ENCODE measurements at places on chromosomes 6 and 20.
A peak's percentile ranks its signal among the peaks of the same experiment; 100 is the strongest.

GRCh38 chr20:3082306-3082951 lies 2.1 kb downstream of the AVP start:
- peaks cover 5% of the 10 kb centered on the region for H3K36me3 ChIP-seq
- H3K27me3 ChIP-seq, result peaks cover 79% of the 10 kb centered on the region
- no peak overlapping the region for H3K27ac ChIP-seq
- H3K4me1 ChIP-seq, result peaks cover 18% of the 10 kb centered on the region
- no peak for DNase-seq
- peak overlapping the region; percentile 62 for H3K4me3 ChIP-seq

GRCh38 chr6:126066053-126067048 lies 80.0 kb downstream of the TRMT11 start:
- H3K27me3 ChIP-seq, result no peaks in the 10 kb centered on the region
- no peaks in the 10 kb centered on the region for H3K36me3 ChIP-seq
- no peak overlapping the region for H3K27ac ChIP-seq
- no peaks in the 10 kb centered on the region for H3K4me1 ChIP-seq

- H3K4me3 ChIP-seq, result no peak overlapping the region
- no peaks in the 10 kb centered on the region for H3K36me3 ChIP-seq
- DNase-seq, result no peak
- H3K27ac ChIP-seq, result no peak overlapping the region
- no peaks in the 10 kb centered on the region for H3K4me1 ChIP-seq
- H3K27me3 ChIP-seq, result no peaks in the 10 kb centered on the region
Measured at GRCh38 chr6:91782802-91783201, 1195.9 kb upstream of the MAP3K7 start.

- no peak overlapping the region for H3K27ac ChIP-seq
- no peak overlapping the region for H3K4me3 ChIP-seq
- no peaks in the 10 kb centered on the region for H3K36me3 ChIP-seq
- peaks cover 9% of the 10 kb centered on the region for H3K27me3 ChIP-seq
Measured at GRCh38 chr6:148874698-148875293, 128.0 kb downstream of the UST start.

DNA sequence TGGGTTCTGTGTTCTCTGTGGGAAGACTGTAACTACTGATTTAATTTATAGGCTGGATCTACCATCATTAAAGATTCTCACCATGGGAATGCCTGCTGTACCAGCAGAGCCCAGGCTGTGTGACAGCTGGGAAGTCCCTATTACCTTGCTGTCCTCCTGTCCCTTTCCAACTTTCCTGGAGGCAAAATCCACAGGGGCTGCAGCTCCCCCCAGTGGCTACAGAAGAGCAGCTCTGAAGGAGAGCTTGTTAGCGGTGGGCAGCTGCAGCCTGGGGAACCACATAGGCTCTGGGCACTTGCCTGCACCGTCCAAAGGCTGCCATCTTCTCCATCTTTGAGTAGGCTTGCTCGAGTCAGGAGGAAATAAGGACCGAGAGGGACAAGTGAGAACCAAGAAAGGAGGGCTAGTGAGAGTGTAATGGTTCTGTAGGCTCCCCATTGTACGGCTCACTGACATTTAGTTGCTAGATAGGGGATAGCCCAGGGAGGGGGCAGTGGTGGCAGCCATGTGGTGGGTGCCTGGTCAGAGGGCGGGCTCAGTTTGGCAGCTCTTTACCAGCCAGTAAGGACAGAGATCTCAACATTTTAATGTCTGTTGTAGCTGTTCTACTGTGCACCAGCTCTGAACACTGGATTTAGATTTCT lies 155.1 kb upstream of the MLIP start:
- no peak overlapping the region for H3K4me3 ChIP-seq
- H3K4me1 ChIP-seq, result no peaks in the 10 kb centered on the region
- H3K36me3 ChIP-seq, result no peaks in the 10 kb centered on the region
- peaks cover 5% of the 10 kb centered on the region for H3K27me3 ChIP-seq
- no peak for DNase-seq

DNA sequence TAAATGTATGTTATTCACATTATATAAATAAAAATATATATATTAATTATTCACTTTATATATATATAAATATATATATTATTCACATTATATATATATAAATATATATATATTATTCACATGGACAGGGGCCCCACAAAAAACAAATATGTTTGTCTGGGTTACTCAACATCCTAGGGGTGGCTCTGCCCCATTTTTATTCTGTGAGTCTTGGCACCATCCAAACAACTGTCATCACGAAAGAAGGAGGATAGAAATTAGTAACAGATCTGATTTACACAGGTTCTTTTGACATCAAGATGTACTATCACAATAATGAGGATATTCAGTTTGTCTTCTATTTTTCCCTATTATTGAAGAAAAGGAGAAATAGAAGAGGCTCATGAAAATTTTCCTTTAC lies 187.3 kb downstream of the GPX5 start:
- DNase-seq, result no peak
- peaks cover 39% of the 10 kb centered on the region for H3K27me3 ChIP-seq
- peaks cover 11% of the 10 kb centered on the region for H3K4me1 ChIP-seq
- no peak overlapping the region for H3K27ac ChIP-seq
- no peak overlapping the region for H3K4me3 ChIP-seq
- no peaks in the 10 kb centered on the region for H3K36me3 ChIP-seq

- H3K36me3 ChIP-seq, result no peaks in the 10 kb centered on the region
- H3K27me3 ChIP-seq, result no peaks in the 10 kb centered on the region
- no peak overlapping the region for H3K27ac ChIP-seq
- no peak overlapping the region for H3K4me3 ChIP-seq
- no peaks in the 10 kb centered on the region for H3K4me1 ChIP-seq
Measured at GRCh38 chr20:19783966-19784401, 25.9 kb downstream of the RIN2 start.
